Neural crest cell (in vitro differentiated cells): ENCODE measurements at places on chromosomes 11 and 22.

GRCh38 chr22:48866906-48867681 lies 960.6 kb downstream of the BRD1 start:
- DNase-seq: no peak

- peak; percentile 74 for DNase-seq
These were observed 29.9 kb upstream of the OR10G7 start for GRCh38 chr11:124070915-124071622.

DNA sequence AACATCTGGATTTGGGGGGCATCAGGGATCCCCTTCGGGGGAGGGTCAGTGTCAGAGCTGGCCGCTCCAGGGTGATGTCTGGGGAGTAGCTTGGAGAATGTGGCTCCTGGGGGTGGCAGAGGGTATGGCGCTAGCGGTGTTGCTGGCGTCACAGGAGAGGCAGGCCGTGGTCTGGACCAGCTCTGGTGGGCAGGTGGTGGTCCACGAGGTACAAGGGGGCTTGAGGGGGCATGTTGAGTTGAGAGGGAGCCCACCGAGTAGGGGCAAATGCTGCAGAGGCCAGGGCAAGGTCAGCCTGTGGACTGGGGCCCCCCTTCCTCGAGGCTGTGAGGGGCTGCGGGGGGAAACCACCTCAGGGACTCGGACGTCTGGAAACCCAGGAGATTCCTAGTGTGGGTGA lies 8.6 kb downstream of the GRAMD4 start:
- DNase-seq: no peak

DNA sequence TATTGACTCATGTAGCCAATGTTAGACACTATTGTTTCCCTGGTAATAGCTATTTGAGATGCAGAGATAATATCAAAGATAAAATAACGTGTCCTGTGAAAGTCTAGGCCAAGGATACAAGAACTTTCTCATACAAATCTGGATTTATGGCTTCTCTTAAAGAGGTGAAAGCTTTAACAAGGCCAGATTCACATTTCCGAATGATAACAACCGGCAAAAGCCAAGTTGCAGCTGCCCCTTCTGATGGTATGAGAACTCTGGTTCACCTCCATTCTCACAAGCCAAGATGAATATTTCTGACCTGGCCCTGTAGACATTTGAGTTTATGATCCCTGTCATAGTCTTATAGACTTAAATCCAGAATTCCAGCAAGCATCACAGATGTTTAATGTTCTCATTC lies 230.4 kb upstream of the ZC3H12C start:
- DNase-seq: no peak

DNA sequence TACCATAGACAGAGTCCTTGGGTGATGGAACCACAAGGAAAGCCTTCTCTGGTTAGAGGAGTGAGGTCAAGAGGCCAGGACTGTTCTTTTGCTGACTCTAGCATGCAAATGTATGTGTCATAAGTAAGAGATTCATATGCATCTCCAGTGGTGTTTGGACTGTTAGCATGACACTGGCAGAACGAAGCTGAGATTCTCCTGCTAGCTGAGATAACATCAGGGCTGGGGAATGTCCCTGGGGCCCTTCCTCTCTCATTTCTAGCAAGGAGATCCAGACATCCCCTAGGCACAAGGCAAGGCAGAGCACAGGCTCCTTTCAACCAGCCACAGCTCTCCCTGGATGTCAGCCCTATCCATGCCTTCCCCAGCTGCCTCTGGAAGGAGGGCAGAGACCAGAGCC lies 711.3 kb downstream of the OPCML start:
- no peak for DNase-seq

DNA sequence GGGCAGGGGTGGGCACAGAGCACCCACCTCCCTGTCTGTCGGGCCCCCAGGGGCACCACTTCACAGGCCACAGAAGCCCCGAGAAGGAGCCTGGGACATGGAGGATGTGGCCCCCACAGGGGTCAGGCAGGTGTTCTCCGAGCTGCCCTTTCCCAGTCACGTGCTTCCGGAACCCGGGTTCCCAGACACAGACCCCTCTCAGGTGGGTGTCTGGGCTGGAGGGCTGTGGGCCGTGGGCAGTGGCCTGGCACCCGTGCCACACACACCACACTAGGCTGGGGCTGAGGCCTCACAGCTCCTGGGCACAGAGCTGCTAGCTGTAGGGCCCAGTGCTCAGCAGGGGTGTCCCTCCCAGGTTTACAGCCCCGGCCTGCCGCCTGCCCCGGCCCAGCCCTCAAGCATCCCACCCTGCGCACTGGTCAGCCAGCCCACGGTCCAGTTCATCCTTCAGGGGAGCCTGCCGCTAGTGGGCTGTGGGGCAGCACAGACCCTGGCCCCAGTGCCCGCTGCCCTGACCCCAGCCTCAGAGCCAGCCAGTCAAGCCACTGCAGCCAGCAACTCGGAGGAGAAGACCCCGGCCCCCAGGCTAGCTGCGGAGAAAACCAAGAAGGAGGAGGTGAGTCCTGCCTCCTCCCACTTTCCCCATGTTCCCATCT lies 5.5 kb downstream of the IRF7 start:
- DNase-seq: no peak

- no peak for DNase-seq
These were observed 35.3 kb downstream of the GNB1L start for GRCh38 chr22:19819208-19819910.

DNA sequence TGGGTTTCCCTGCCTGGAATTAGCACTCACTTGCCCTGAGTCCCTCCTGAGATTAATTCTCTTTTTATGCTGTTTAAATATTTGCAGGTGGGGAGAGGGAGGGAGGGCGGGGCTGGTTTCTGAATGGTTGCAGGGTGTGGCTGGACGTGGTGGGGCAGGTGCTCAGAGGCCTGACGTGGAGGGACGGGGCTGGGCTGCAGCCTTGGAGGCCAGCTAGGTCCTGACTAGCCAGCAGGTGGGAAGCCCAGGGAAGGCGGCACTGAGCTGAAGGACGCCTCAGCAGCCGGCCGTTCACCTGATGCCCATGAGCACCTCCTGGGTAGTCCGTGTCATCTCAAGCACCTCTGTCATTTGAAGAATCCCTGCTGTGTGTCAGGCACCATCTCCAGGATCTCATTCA lies 21.3 kb downstream of the SGSM1 start:
- DNase-seq: no peak

DNA sequence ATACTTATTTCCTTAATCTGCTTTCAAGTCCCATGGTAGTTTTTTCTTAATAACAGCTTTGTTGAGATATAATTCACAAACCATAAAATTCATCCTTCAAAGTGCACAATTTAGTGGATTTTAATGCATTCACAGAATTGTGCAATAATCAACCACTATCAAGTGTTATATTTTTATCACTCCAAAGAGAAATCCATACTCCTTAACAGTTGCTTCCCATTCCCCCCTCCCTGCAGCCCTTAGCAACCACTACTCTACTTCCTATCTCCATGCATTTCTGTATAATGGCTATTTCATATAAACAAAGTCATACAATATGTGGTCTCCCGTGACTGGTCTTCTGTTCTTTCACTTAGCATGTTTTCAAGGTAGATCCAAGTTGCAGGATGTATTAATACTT lies 18.8 kb upstream of the NUP50 start:
- no peak for DNase-seq

- DNase-seq: no peak
These were observed 76.6 kb downstream of the MYO18B start for GRCh38 chr22:25818541-25818940.

DNA sequence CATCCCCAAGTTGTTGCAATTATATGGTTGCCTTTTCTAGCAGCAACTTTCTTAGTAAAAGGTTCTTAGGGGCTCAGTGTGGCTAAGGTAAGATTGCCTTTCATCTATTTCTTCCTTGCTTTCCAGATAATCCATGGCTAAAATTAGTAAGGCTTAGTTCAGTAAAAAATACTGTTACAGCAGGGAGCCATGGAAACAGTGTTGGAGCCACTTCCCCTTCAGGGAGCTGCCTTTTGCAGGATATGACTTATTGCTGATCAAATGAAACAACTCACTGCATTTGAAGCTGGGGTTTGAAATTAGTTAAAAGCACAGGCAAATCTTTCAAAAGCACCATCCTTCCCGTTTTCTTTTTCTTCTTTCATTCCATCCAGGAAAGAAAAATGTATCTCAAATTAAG lies 184.3 kb downstream of the C11orf87 start:
- no peak for DNase-seq

- no peak for DNase-seq
These were observed 3.6 kb upstream of the INPP5J start for GRCh38 chr22:31119026-31119717.

DNA sequence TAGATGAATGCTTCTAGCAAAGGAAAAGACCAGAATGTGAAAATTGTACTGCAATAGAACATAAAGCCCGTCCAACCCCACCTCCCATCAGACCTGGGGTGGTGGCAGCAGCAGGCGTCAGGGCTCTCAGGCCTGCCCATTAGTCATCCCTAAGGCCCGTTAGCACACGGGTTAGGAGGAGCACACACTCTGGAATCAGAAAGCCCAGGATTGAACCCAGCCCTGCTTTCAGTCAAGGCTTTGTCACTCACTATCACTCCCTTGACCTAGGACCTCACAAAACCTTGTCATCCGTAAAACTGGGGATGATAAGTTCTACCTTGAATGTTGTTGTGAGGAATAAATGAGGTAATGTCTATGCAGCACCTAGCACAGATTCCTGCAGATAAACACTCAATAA lies 26.9 kb downstream of the MICAL3 start:
- no peak for DNase-seq

- no peak for DNase-seq
These were observed 42.7 kb downstream of the NECTIN1 start for GRCh38 chr11:119686177-119686882.

DNA sequence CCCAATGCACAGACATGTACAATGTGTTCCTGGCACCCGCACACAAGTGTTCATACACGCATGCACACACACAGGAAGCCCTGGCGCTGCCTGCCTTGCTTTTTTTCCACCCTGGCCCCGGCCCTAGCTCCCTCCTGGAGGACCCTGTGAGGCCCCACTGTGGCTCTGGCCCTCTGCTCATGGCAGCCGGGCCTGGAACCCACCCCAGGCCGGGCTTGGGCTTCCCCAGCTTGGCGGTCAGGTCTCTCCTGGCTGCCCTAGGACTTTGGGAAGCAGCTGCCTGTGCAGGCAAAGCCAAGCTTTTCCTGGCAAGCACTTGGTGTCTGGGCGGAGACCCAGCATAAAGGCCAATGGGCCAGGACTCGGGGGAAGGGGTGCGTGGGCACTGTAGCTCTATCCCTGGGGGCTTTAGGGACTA lies 30.5 kb downstream of the CD82 start:
- no peak for DNase-seq

DNA sequence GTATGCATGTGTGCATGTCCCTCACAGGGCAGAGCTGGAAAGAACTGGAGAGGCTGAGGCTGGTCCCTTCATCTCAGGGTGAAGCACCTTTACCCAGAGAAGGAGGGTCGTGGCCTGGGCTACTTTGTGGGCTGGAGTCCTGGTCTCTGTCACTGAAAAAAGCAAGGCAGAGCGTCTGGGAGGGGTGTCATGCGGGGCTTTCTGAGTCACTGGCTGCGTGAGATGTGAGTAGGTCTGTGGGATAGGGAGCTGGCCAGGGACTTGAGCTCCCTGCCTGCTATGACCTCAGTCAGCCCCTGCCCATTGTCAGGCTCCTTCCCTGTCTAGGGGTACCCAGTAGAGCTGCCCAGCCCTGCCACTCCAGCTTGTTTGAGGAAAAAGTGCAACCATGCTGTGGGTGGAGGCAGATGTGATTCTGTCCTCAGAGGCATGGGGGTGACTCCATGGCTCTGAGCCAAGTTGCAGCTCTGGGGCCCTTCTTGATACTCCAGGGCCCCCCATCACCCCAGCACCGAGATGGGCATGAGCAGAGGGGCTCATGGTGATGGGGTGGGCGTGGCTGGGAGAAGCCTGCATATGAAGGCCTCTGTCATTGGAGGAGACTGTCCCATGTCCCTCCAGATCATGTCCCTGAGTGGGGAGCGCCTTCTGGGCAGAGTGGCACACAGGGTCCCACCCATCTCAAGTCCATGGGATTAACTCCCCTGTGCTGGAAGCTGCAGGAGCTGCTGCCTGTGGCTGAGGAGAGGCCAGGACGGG lies 27.8 kb downstream of the KCNQ1 start:
- no peak for DNase-seq

- DNase-seq: no peak
These were observed 2.0 kb downstream of the PLXNB2 start for GRCh38 chr22:50305393-50305922.

DNA sequence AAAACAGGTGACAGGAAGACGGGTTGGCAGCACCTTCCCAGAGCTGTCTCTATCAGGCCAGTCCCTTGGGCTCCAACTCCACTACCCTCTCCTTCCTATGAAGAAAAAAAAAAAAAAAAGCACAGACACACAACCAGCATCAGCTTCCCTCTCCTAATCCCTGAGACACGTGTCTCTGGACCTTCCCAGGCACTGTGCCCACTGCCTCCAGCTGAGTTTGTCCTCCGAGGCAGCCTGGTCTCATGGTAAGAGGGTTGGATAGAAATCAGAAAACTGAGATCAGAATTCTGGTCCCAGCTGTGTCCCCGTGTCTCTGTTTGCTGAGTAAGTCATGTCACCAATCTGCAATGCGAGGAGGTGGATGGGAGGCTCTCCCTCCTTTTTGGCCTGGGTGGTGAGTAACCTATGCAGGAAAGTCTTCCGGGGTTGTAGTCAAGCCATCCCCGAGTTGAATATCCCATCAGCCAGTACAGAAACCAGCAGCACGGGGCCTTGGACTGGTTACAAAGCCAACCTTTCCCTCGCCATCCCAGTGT lies 193.7 kb upstream of the TBCEL start:
- no peak for DNase-seq

GRCh38 chr11:125148743-125149142 lies 15.8 kb upstream of the PKNOX2 start:
- DNase-seq: no peak

DNA sequence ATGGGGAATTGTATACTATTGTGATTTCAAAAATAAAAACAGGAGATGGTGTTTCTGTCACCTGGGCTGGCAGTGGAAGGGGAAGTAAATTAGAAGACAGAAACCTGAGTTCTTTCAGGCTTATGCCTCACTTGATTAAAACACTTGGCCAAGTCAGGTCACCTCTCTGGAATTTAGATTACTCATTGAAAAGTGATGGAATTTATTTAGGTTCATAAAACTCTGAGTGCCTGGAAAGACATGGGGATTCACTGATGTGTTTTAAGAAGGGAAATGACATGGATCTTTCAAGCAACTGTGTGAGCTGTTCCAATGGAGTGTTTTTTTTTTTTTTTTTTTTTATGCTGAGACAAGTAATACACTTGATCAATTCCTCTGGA lies 400.1 kb downstream of the TMEM135 start:
- DNase-seq: no peak

DNA sequence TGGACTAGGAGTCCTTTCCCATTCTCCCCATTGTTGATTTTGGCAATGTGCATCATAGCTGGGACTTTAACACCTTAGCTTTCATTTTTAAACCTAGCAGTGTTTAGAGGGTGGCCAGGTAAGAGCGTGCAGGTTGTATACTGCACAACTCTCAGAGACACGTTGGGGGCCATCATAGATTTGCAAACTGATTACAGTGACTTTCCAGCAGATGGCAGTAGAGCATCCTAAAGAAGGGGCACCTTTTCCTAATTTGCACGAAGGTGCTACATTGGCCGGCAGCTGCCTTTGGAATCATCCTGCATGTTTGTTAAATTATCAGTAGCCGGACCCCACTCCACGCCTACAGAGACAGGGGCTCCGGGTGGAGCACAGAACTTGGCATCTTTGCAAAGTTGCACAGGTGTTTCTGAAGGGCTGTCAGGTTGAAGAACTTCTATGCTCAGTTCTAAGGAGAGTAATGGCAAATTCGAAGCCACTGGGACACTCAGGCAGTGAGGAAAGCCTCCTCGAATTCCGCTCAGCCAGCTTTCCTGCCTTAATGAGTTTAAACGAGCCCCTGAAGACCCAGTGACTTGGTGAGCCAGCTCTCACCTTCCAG lies 7.7 kb downstream of the LHFPL7 start:
- DNase-seq: peak; percentile 38
